ENCODE measurements at places on chromosomes 1 and 21. TPM values are rescaled to one million over a fixed set of nuclear protein-coding genes. Genes with fewer than 3 reads are reported as not detected.

DNA sequence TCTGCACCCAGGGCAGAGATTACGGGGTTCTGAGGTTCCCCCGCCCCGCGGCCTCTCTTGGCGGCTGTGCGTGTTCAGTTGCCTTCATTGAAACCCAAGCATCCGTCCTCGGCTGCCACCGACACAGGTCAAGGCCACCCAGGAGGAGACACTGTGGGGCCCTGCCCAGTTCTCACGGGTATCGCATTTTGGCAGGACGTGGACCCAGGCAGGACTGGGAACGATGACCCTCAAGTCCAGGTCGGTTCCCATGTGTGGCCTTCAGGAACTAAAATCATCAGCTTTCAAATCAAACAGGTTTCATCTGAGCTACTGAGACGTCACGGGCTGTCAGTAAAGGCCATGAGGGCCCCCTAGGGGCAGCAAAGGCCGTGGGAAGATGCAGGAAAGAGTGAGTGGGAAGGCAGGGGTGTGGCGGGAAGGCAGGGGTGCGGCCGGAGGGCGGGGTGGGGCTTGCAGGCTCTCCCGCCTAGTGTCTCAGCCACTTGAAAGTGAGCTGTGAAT lies 7.0 kb upstream of the C1orf174 start:
- DNase-seq, result no peak

GRCh38 chr21:35189077-35189863 lies 140.2 kb upstream of the RUNX1 start:
- no peak for DNase-seq

DNA sequence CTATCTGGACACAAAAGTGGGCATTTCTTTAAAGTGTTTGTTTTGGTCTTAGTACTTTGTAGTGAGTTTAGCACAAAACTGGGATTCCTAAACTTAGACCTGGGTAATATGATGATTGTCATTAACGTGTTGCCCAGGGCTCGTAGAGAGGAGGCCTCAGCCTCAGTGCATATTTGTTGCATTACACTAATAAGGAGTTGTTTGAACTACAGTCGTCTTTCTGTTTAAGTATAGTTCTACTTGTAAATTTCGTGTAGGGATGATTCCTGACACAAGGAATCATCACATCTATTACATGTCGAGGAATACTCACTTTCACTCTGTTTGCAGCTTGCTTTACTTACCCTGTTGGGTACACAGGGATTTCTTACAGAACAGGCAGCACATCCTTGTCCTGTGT lies 85.0 kb downstream of the PRDM2 start:
- no peak for DNase-seq

GRCh38 chr1:3772027-3772714 lies 378 bp upstream of the SMIM1 start:
- DNase-seq, result peak; percentile 70

GRCh38 chr1:165355139-165355976 lies 1.2 kb downstream of the LMX1A start:
- DNase-seq, result no peak

- no peak for DNase-seq
Observed at GRCh38 chr1:197307551-197307950, 39.5 kb downstream of the CRB1 start.

GRCh38 chr1:14826172-14826636 lies 227.7 kb downstream of the KAZN start:
- DNase-seq, result no peak

Gene P3H1
- polyA plus RNA-seq, result 71.9 TPM

Gene KRTAP12-2
- polyA plus RNA-seq, result not detected

Gene AIM2
- polyA plus RNA-seq, result not detected

Gene SERINC2
- 57.1 TPM for polyA plus RNA-seq
